Stimulated activated CD4-positive, alpha-beta T cell treated with anti-CD3 and anti-CD28 coated beads, Interleukin-4, amount 100 ng/mL, for 1 hour (primary cell): ENCODE measurements at places on chromosomes 5 and 9.

DNA sequence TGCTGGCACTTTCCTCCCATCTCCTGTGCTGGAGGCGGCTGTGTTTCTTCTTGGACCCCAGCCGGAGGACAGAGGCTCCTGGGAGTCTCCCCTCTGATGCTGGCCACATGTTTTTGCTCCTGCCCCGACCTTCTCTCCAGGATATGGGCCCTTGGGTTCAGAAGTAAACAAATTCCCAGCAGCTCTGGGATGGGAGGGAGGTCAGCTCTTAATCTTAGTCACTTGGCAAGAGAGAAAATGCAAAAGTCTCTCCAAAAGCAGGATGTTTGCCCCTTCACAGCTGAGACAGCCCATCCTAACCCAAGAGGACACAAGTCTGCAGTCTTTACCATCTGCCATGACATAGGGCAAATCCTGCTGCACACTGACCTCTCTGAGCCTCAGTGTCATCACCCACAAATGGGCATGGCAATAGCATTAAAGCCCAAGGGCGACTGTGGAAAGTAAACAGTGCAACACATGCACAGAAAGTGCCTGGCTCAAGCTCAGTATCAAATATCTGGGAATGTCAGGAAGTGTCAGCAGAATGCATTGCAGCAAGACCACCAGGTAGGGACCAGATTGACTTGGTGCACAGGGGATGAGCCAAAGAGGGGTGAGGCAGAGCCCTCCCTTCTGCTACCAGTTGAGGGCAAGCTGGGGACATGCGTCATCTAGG is 117.0 kb upstream of the CXCL14 start:
- no peak for DNase-seq

DNA sequence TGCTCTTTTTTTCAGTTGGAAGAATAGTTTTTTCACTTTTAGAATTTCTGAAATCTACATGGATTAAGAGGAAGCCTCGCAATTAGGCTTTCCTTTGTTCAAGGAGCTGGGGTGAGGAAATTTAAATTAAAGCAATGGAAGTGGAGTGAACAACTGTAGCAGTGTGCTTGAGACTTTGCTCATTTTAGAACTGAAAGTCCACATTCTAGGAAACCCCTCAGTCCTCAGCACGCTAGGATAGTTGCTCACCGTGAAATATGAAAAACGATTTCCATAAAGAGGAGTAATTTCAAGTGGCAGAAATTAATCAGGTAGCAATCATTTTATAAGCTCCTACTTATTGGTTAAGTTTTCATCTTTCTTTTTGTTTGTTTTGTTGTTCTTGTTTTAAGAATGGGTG is 243.0 kb upstream of the ITGA1 start:
- no peak for DNase-seq

GRCh38 chr9:3865141-3865772 is 339.5 kb upstream of the RFX3 start:
- DNase-seq: no peak

GRCh38 chr5:36272136-36272690 is 29.5 kb downstream of the RANBP3L start:
- DNase-seq: no peak

DNA sequence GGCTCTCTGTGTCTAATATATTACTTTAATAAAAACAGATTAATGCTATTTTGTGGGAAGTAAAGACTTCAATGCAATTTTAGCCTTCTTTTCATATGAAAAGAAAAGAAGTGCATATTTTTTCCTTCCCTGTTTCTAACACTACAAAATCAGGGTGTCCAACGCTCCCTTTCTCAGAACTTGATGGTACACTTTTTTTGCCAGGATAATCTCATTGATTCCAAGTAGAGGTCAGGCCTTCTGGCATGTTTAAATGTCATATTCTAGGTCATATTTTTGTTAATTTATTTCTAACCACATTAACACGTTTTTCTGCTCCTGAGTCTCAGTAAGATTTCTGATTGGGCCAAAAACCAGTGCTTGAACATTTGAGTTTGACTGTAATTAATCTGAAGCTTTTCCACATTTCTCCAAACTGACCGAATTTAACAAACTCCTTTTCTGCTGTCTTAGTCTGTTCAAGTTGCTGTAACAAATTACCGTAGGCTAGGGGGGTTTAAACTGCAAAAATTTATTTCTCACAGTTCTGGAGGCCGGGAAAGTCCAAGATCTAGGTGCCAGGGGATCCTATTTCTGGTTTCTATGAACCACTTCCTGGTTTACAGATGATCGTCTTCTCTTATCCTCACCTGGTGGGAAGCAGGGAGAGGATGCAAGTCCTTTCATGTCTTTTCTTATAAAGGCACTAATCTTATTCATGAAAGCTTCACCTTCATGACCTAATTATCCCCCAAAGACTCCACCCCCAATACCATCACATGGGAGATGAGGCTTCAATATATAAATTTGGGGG is 63.2 kb upstream of the ELL2 start:
- DNase-seq: no peak

GRCh38 chr5:38556088-38556598 is 303 bp downstream of the LIFR start:
- no peak for DNase-seq

DNA sequence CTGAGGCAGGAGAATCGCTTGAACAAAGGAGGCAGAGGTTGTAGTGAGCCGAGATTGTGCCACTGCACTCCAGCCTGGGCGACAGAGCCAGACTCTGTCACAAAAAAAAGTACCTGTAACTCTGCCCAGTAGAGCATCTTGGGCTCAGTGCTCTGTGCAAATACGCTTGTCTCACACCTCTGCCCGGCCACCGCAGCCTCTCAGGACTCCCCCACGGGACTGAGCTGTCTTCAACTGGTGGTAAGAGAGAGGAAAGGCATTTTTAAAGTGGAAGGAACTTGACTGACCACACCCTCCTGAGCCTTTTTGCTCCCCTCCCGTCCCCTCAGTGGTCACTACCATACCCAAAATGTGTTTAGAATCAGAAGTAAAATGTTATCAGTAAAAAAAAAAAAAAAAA is 174.3 kb upstream of the PIK3R1 start:
- DNase-seq: no peak

DNA sequence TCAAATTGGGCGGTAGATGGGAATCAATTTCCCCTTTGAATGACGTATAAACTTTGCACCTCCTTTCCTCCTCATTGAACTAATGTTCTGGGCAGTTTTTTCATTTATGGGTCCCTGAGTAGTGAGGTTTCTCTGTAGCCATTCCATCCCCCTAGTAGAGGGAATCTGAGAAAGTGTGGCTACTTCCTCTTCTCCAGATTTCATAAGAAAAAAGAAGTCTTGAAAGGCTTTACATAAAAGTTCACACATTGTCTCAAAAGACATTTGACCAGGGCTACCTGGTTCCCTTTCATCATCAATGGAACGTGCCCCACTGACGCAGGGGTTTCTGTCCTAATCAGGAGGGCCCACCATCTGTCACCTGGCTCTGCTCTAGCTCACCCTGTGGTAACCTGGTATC is 57.3 kb downstream of the CTSL start:
- DNase-seq: no peak

DNA sequence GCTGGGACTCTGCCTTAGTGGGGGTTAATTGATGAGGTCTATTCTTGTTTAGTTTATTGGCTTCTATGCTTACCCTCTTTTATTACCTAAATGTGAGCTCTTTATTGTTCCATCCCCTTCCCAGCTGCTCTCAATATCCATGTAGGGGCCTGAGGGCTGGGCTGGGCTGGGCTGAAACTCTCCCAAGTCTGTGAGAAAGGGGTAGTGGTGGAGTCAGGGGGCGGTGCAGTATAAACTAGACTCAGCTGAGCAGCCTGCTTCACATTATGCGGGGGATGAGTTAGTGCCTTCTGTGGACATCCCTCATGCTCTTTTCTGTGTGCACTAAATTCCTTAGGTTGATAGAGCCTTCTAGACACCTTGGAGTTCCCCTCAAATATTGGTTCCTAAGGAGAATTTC is 451.8 kb upstream of the PTGER4 start:
- no peak for DNase-seq

DNA sequence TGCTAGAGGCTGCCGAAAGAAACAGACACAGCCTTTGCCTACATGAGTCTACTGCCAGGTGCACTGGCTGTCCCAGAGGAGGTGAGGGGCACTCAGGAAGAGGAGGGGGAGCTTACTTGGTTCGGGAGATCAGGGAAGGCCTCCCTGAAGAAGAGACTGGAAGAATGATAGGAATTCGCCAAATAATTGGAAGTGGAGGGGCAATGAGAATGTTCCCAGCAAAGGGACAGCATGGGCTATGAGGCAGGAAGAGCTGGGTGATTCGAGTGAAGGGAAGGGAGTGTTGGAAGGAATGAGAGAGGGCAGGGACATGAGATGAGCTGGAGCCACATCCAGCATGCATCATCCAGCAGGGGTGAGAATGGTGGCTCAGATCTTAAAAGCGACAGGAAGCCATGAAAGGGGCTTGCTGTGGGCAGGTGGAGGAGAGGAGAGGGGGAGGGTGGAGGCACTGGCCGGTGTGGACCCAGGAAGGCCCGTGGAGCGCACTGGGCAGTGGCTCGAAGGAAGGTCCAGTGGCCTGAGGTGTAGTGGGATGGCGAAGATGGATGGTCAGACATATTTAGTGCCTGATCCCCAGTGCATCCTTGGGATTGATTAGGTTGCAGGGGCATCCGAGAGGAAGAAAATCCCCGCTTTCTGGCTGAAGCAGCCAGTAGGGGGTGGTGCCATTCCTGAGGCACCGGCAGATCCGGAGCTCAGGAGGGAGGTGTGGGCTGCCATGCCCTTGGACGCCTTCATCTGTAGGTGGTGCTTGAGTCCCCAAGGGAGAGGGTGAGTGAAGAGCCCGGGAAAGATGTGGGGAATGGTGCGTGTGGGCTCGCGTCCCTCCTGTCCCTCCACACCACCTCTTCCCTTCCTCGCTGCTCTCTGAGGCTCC is 53.5 kb upstream of the GARNL3 start:
- no peak for DNase-seq

GRCh38 chr9:21455320-21455719 is 15.1 kb downstream of the IFNA1 start:
- no peak for DNase-seq

- no peak for DNase-seq
These were observed 234.1 kb downstream of the ADGRV1 start for GRCh38 chr5:90792725-90793124.

- DNase-seq: peak; percentile 80
These were observed at the start of gene LPCAT1 for GRCh38 chr5:1523793-1524480. Gene LPCAT1, minus strand, starts transcription at chr5:1523960. Its CDS starts 116 bp downstream, at chr5:1523844.

- DNase-seq: no peak
These were observed 279.3 kb upstream of the DAP start for GRCh38 chr5:11040345-11040744.

- no peak for DNase-seq
These were observed 37.4 kb downstream of the GLT6D1 start for GRCh38 chr9:135601988-135602387.

DNA sequence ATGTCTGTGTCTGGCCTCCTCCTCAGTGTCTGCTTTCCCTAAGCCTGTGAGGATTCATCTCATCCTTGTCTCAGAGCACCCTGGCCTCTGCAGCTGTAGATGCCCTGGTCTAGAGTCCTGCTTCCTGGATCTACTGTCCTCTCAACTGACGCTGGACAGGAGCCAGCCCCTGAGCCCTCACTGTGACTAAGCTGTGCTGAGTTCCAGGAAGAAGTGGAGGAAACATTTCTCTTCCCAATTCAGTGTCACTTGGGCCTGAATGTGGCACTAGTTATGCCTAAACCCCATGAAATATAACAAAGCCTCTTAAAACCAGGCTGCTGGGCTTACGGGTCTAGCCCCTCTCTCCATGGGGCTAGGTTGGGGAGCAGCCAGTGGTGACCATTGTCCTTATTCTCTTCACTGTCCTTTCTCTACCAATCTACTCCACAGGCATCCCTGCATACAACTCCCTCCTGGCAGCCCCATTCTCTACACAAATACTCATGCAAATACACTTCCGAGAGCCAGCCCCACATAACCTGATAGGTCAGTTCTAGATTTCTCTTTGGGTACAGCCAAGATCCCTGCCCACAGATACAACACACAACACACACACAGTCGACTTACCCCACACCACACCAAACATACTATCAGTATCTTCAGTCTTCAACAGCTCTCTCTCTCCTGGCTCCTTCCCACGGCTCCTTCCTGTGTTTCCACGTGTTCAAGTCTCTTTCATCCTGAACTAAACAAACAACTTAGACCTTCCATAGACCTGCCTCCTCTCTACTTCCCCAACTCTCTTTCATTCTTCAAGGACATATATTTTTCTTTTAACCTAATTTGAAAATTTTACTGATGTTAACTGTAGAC is 220.8 kb downstream of the SNX18 start:
- no peak for DNase-seq

DNA sequence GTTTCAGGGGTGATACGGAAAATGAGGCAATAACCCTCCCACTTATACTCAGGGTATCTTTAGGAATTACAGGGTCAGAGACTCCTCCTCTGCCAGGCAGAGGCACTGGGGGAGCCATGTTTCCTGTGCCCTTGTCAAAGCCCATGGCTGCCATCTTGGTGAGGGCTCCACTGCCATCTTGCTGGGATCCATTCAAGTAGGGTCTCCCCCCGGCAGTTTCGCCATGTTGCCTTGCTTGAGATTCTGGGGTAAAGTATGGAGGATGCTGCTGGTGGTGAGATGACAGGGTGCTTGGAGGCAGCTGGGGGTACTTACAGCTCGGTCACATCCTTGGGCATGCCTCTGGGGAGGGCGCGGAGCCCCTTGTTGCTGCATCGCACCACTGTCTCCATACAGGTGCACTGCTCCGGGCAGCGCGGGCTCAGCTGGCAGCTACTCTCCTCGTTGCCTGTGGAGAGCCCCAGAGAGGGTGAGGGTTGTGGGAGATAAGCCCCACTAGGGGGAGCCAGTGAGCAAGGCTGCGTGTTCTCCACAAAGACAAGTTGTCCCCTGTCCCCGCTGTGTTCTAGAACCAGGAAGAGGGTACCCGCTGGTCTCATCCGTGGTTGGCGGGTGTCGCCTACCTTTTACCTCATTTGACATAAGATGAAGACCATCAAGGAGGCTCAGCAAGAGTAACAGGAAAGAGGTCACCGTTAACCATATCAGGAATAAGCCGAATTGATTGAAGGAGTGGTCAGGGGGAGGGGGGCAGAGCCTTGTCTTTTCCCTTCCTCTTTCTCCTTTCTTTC is 169.0 kb upstream of the PANK3 start:
- peak; percentile 7 for DNase-seq

DNA sequence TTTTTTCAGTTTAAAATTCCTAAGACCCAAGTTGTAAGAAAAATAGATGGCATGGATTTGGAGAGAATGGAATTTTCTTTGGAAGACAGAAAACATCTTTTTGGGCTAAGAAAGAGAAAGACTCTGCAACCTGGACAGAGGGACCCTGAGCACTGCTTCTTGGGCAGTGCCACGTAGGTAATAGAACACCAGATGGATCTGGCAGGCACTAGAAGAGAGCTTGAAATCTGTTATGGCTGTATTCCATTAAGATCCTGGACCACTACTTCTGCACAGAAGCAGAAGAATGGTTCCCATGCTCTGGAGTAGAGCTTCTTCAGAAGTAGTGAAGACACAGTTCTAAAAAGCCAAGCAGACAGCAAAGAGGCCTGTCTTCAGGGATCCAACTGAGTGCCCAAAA is 306.4 kb upstream of the CD180 start:
- no peak for DNase-seq
